ENCODE measurements at places on chromosomes 4 and X. TPM values are rescaled to one million over a fixed set of nuclear protein-coding genes. Genes with fewer than 3 reads are reported as not detected.

Gene SATL1
- 0.53 TPM for polyA plus RNA-seq

Gene P2RY8
- polyA plus RNA-seq, result 0.34 TPM

GRCh38 chr4:9703391-9703790, 78.0 kb upstream of the DRD5 start:
- no peak for DNase-seq

- DNase-seq, result no peak
Observed at GRCh38 chr4:7132730-7133582, 59.4 kb upstream of the SORCS2 start.

GRCh38 chr4:107619066-107619465, 101.0 kb downstream of the PAPSS1 start:
- peak; percentile 47 for DNase-seq

Gene HTR2C
- polyA plus RNA-seq, result 0.07 TPM

DNA sequence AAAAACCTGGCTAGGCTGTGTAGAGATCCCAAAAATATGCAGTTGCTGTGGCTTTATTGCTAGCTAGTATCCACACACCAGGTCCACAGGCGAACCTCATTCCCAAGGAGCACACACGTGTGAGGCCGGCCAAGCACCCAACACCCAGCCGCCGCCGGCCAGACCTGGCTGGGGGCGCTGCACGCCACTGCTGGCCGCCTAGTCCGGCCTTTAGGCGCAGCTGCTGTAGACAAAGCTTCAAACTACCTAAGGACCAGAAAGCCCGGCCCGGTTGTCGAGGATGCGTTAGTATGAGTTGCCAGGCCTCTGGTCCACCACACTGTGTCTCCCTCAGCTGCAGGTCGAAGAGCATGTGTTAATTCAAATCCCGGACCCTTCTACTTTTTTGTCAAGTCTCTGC, 3.1 kb downstream of the POU3F4 start:
- DNase-seq, result peak; percentile 72

Gene MID1
- 7.4 TPM for polyA plus RNA-seq

GRCh38 chrX:71606536-71607216, 11.6 kb downstream of the CXCR3 start:
- no peak for DNase-seq

DNA sequence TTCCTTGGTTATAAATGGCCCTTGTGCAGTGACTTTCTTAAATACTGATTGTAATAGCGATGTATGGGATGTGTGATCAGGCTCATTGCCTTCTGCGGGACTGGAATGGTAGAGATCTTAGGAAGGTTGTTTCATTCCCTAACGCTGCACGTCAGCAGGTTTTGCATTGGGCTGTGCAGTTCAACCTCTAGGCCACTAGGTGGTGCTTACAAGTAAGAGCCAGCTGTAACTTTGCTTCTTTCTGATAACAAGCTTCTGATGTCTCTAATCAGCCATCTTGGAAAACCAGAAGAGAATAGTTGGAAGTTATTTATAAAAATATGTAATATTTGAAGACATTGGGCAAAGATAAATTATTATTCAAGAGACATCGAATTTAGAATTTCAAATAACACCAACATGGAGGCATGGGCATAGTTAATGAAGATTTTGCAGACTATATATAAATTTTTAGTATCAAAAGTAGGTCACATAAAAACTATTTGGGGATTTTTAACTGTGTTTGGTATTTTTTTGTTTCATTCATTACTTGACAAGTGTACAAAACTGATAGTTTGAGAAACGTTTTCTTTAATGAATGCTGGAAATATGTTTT, 339.7 kb upstream of the PCDH7 start:
- DNase-seq, result peak; percentile 3

GRCh38 chr4:131288441-131288840, 1860.7 kb upstream of the PCDH10 start:
- DNase-seq, result no peak

- DNase-seq, result no peak
Observed at GRCh38 chr4:1022739-1023066, 11.3 kb downstream of the FGFRL1 start.

GRCh38 chrX:79235899-79236298, 91.4 kb downstream of the GPR174 start:
- no peak for DNase-seq

DNA sequence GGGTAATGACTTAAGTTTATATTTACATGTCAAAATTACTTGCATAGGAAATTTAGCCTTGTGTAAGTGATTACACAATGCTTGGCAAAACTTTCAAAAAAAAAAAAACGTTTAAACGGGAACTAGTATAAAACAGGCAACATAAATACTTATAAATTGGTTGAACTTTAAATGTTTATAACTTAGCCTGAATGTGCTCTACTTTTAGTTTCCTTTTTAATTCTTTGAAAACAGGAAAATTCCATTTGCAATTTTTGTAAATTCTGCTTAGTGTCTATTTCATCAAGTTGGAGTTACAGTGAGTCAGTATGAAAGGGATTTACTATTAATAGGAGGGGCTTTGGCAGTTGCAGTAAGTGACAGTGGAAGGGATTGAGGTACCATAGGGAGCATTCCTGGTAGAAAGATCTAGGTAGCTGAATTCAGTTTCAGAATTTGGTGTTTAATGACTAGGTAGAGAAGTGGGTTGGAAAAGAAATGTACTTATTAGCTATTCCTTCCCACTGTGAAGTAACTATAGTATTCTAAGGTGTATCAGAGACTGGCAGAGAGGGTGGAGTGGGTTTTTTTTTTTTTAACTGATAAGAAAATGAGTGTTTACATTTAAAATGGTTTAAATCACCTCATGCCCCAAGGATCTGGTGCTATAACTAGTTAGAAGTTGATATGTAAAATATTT, 2.8 kb downstream of the STAG2 start:
- no peak for DNase-seq

DNA sequence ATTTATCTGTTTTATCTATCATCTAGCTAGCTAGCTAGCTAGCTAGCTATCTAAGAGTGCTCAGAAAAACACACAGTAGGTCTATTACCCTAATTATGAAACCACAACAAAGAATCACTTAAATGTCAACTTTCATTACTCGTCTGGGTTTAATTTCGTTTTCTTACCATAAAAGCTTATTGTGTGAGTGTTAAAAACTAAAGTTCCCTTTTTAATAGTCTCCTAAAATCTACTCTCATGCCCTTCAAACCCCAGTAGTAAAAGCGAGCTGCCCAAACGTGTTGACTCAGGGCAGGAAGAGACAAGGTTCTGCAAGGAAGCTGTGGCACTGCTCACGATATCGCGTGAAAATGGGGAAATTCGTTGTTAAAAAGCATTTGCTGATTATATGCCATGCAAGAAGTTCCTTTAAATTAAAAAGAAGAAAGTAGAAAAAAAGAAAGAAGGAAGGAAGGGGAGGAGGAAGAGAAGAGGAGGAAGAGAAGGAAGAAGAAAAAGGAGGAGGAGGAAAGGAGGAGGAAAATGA, 595 bp downstream of the MBNL3 start:
- peak; percentile 16 for DNase-seq

- no peak for DNase-seq
Observed at GRCh38 chr4:102525097-102525496, 23.9 kb downstream of the NFKB1 start.

Gene TRIM75
- not detected for polyA plus RNA-seq

GRCh38 chr4:97457253-97457652, 686.0 kb downstream of the STPG2 start:
- DNase-seq, result no peak

- no peak for DNase-seq
Observed at GRCh38 chr4:47313384-47313783, 150.1 kb downstream of the COMMD8 start.

GRCh38 chr4:84948056-84948455, 18.4 kb downstream of the WDFY3 start:
- no peak for DNase-seq

DNA sequence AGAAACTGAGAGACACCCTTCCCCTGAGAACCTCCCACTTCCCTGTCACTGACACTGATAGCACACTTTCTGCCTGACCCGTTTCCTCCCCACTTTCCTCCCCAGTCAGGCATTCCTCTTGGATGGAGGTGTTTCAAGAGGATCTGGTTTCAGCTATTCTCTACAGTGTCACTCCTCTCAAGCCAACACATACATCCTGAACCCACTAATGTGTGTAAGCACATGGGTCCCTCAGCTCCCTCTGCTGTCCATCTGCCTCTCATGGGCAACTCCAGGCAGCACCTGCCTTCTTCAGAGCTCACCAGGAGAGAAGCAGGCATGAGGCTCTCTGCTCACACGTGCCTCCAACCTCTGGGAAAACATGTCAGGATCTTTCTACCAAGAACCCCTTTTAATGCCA, 207.6 kb downstream of the NAF1 start:
- no peak for DNase-seq

- no peak for DNase-seq
Observed at GRCh38 chrX:13868591-13868990, 51.7 kb upstream of the GPM6B start.

Gene MND1
- polyA plus RNA-seq, result 3.0 TPM

DNA sequence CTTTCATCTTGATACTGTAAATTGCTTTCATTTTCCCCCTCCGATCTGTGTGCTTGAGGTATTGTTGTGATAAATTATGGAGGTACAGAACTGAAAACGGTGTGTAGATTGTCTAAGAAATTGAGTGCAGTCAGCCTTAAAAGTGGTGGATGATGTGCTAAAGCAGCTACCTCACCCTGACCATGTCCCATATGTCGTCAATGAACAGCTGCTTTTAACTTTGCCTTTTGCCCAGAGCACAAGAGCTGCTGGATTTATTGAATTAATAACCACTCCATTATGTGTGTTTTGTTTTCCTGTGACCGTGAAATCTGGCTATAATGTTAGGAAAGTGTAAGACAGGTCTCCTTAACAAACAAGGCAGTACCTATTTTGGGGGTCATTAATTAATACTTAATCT, 581.9 kb upstream of the PITX2 start:
- no peak for DNase-seq

GRCh38 chr4:74487771-74488170, 42.8 kb downstream of the AREG start:
- DNase-seq, result no peak

DNA sequence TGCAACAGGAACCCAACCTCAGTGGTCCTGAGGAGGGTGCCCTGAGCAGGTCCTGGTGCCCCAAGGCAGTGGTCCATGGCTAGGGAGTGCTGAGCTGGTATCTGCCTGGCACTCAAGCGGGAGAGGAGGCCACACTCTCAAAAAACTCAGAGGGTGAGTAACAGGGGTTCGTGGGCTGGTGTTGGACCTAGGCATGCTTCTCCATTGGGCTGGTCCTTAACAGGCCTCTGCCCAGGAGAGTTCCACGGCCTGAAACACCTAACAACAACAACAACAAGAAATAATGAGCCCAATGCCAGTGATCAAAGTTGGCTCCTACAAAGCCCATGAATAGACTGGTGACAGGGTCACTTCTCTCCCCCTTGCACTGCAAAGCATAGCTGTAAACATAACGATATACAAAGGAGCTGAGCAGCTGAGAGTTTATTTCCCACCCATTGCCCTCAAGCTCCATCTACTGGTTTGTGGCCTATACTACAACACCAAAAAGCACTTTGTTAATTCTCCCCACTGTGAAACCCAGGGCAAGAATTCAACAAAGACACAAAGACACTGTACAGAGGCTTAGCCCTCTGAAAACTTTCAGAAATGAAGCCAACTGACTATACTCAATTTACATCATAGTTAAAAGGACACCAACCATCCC, 736.1 kb upstream of the ADGRL3 start:
- DNase-seq, result no peak

Gene TEX11
- not detected for polyA plus RNA-seq

DNA sequence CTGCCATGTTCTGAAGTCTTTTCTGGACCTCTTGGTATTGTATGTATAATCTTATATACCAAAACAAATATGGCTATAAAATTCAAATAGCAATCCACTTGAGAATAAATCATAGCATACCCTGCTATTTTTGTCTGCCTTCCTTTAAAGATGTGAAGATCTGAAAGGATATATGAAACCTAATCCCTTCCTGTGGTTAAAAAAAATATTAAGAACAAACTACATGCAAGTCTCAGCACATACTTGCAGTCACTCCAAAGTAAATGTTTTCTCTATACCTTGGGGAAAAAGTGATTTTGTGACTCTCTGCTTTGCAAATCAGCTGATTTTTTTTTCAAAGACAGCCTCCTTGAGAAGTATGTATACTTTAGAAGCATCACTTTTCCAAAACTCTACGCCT, 322.9 kb downstream of the ANKRD50 start:
- no peak for DNase-seq

Gene ZCCHC18
- 4.3 TPM for polyA plus RNA-seq
